ENCODE measurements at places on chromosomes 2 and 18.

DNA sequence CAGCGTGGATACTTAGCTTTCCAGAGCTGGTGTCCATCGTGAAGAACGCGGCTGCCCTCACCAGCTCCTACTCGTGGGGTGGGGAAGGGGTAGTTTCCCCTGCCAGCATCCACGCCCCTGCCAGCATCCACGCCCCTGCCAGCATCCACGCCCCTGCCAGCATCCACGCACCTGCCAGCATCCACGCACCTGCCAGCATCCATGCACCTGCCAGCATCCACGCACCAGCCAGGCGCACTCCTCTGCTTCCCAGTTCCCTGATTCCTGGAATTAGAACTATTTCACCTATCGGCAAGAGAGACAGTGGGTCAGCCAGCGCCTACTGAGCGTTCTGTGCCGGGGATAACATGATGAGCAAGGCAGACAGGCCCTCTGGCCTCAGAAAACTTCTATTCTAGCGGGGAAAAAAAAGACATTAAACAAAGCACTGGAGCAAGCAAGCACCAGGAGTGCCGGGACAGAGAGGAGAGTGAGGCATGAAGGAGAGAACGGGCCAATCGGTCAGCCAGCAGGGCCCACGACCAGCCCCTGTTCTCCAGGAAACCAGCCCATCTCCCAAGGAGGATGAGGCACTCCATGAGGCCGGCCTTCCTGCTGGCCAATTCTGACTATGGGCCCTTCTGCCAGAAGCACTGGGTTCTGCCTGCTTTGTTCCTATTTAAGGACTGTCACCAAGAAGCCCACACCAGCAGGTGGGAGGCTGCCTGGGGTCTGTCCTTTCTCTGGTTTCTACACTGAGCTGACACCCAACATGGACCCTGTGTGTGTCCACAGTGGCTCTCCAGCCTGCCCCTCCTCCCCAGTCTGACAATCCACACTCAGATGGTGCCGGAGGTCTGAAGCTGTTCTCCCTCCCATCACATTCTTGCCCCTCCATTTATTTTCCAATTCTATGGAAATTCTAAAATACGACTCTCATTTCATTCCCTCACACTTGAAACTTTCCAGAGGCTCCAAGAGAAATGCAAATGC, 78.4 kb upstream of the SALL3 start:
- no peak for DNase-seq

DNA sequence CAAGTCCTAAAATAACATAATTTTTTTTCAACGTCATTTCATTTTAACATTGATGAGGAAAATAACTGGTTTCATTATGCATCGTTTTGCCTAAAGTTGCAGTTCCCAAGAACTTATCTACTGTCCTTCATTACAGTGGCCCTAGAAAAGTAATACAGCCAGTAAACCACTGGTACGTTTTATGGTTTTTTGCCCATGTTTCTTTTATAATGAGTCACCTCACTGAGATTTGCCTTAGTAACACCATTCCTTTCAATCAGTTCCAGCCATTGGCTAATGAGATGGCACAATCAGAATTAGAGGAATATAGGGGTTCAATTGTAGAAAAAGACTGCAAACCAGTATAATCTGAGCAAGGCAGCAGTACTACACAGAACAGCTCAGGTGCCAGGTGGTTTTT, 422.6 kb upstream of the LYPD1 start:
- no peak for DNase-seq

GRCh38 chr2:236319036-236319435, 54.8 kb upstream of the ASB18 start:
- DNase-seq: no peak

DNA sequence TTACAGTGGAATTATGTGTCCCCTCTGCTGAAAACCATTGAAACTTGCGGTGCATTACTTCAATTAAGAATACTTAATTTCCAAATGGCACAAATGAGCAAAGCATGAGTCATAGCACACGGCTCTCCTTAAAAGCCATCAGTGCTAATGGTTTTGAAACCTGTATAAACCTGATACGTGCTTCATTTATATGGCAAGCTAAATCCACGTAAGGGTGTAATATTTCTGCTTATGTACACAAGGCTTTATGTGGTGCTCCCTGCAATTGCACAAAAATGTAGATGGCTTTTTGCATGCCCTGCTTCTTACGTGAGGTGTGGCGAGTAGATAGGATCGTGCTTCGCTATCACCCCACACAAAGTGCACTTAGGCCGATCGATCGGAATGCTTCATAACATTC, 840.9 kb downstream of the GALR1 start:
- no peak for DNase-seq

- DNase-seq: no peak
Measured at GRCh38 chr2:58900246-58901027, 659.3 kb upstream of the FANCL start.

DNA sequence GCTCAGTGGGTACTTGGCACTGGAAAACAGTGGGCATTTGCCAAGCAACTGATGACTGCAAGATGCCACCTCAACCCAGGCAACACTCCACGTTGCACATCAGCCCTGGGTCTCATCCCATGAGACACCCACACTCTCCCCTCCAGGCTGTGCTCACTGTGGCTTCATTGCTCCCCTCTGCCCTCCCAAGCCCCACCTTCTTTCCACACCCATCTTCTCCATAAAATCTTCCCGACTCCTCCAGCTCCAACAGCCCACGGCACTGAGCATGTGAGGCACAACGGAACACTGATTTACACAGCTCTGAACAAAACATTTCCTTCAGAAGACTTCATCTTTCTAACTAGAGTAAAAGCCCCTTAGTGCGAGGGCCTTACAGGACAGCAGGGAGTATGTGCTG, 117.8 kb upstream of the ACAA2 start:
- DNase-seq: no peak

Data from left renal pelvis (tissue), 4 donors.